ENCODE measurements at places on chromosomes 6 and 20.
A peak's percentile ranks its signal among the peaks of the same experiment; 100 is the strongest.

- DNase-seq = peak; percentile 35
Measured at GRCh38 chr6:89749918-89750317, 69.7 kb downstream of the MDN1 start.

DNA sequence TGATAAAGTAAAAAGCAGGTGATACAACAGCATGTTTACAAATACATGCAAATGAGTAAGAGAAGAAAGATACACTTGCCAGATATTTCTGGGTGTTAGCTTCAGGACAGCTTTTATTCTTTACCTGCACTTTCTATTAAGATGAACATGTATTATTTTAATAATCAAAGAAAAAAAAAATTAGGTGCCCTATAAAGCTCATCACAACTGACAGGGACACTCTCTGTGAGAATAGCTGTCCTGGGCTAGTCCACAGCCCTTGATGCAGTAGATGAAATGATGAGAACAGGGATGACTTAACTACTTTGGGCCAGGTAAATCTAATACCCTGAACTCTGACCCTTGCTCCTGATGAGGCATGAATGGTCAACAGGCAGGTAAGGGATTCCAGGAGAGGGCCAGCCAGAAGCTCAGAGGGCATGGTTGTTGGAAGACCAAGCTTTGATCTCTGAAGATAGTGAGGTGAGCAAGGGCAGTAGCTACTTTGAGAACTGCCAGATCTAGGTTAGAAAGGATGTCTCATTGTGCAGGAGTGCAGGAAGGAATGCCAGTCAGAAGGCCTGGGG lies 15.6 kb downstream of the NSFL1C start:
- DNase-seq = no peak

DNA sequence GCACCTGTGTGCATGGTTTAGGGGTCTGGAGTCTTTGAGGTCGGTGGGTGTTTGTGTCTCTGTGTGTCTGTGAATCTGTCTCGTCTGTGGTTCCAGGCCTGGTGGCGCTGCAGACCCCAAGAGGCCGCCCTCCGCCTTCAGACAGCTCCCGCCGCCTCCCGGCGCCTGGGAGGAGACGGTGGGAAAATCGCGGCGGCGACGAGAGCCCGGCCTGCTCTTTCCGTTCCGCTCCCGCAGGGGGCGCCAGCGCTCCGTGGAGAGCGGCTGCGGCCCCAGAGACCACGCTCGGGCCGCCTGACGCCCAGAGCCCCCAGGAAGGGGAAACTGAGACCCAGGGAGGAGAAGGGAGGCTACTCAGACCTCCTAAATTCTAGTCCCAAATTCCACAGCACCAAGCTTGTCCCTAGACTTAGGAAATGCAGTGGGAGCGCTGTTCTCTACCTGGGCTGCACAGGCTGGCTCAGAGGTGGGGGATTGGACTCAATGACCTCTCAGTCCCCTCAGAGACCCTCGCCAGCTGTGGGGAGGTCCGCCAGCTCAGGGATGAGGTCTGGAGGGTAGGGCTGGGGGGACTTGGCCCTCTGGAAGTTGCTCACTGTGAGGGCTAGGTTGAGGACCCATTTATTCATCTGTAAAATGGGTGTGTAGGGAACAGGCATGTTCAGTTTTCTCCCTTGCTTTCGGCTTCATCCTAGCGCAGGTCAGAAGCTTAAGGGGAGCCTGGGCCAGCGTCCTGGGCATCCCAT lies 36.9 kb upstream of the BLCAP start:
- DNase-seq = peak; percentile 6

- DNase-seq = no peak
Measured at GRCh38 chr6:113340371-113340770, 516.8 kb upstream of the MARCKS start.

GRCh38 chr20:58702161-58702510 lies 9.5 kb downstream of the NPEPL1 start:
- DNase-seq = no peak

DNA sequence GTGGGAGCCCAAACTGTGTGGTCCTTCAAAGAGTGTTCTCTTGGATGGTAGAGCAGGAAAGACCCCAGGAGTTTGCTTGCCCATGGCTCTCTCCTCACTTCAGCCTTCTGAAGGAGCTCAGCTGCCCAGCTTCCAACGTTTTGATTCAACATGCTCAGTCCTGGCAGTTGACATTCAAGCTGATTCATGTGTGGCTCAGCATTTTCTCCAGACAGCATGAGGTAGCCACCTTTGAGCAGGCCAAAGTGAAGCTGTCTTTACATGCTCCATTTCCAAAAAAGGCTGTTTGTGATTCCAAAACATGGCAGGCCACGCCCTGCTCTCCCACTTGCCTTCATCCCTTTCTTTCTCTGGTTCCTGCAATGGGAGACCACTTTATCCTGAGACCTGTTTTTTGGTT lies 280.2 kb downstream of the TBC1D7 start:
- DNase-seq = no peak

DNA sequence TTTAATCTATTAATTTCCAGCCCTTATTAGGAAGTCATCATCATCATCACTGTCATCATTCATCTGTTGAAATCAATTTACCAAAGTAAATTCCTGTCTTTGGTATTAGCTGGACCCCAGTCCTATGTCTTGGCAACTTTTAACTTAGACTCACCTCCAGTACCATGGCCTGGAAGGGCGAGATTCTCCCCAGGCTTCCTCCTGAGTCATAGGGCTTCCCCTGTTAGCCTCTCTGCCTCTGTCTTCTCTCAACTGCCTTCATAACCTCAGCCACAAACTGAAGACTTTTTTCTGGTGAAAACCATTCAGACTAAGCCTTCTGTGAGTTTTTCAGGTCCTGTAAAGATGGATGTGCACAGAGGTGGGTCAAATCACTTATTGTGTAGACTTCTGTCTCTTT lies 95.0 kb downstream of the NKAIN2 start:
- DNase-seq = no peak

GRCh38 chr20:44481719-44482416 lies 6.2 kb downstream of the TTPAL start:
- no peak for DNase-seq

DNA sequence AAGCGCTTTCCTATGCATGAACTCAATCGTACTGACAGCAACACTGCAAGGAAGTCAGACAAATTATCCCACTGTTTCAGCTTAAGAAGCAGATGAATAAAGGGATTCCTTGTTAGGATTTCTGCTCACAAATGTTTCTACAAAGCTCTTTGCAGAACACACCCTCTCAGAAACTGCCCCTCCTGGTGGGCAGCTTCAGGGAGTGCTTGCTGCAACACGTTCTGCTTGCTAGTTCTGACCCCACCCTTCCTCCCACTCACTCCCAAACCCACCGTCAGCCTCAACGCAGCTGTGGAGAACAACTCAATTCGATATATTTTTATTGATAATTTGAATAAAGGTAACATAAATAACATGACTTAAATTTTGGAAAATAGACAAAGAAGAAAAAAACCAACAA lies 250.8 kb upstream of the PRDM1 start:
- peak; percentile 22 for DNase-seq

GRCh38 chr20:32289661-32290431 lies 12.4 kb downstream of the KIF3B start:
- DNase-seq = no peak

GRCh38 chr20:4829514-4830215 lies 108.0 kb downstream of the PRND start:
- no peak for DNase-seq

DNA sequence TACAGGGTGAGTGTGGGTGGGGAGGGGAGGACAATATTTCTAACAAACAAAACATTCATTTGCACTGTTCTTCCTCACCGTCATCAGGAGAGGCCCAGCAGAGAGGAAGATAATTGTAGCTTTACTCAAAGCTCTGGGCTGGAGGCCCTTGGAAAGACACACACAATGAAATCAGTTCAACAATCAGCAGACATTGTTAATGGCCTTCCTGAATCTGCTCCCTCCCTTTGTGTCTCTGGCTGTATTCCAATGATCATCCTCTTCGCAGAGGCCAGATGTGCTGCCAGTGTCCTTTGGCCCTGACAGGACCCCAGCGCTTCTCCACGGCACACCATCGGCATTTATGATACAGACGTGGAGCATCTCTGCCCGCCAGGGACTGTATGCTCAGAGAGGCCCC lies 44.6 kb upstream of the LRFN2 start:
- no peak for DNase-seq

DNA sequence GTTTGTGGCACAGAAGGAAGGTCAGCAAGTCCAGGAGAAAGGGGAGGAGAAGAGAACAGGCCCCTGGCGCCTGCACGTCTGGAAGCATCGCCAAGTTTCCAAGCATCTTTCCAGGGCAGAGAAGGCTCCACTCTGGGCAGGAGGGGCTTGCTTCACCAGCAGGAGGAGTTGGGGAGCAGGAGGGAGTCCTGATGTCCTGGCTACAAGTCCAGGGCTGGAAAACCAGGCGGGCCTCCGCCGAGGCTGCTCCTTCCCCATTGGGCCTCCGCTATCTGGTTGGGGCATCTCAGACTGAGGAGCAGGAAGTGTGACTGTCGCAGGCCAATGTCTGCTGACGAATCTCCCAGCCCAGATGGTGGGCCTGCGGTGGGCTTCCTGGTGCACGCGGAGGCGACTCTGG lies 421.9 kb downstream of the PREX1 start:
- DNase-seq = no peak

GRCh38 chr20:62627901-62628612 lies 14.2 kb upstream of the SLCO4A1 start:
- peak; percentile 59 for DNase-seq

DNA sequence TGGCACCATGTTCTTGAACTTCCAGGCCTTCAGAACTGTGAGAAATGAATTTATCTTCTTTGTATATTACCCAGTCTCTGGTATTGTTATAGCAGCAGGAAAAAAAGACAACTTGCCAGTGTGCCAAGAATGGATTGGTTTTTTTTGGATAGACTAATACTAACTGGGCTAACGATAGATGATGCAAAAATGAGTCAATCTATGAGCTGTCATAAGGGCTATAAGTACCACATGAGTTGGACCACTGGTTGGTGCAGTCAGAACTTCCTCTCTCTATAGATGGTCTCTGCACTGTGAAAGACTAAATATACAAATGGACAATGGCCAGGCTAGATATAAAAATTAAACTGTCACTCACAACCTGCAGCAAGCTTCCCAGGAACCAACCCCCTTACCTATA lies 87.6 kb upstream of the COL21A1 start:
- DNase-seq = peak; percentile 67

Data from AG10803 (cell line).